Activated CD8-positive, alpha-beta memory T cell treated with anti-CD3 and anti-CD28 coated beads for 1 hour (primary cell): ENCODE measurements at places on chromosomes 4 and X.

GRCh38 chrX:134529481-134529880 is 69.5 kb downstream of the HPRT1 start:
- DNase-seq: no peak

DNA sequence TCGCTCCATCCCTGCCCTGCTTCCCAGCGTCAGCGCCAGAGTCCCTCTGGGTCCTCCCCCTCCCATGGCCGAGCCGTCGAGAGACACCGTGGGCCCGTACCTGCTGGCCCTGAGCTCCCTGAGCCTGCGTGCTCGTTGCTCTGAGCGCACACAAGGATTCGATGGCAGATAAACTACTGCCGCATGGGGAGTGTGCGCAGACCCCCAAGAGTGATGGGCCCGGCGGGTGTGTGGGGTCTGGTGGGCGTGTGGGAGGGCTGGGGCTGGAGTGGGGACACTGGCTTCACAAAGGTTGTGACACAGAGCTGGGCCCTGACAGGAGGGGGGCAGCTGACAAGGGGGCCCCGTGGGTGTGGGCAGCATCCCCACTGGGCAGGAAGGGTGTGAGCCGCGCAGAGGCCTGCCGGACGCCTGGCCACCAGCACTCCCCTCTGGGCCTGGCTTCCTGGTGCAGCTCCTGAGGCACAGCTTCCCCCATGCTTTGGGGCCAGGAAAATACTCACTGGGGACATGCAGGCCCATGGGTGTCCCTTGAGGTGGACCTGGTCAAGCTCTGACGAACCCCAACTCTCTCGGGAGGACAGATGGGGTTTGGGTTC is 4.8 kb upstream of the RGS12 start:
- no peak for DNase-seq

- DNase-seq: no peak
Observed at GRCh38 chrX:40104985-40105834, 7.5 kb upstream of the BCOR start.

DNA sequence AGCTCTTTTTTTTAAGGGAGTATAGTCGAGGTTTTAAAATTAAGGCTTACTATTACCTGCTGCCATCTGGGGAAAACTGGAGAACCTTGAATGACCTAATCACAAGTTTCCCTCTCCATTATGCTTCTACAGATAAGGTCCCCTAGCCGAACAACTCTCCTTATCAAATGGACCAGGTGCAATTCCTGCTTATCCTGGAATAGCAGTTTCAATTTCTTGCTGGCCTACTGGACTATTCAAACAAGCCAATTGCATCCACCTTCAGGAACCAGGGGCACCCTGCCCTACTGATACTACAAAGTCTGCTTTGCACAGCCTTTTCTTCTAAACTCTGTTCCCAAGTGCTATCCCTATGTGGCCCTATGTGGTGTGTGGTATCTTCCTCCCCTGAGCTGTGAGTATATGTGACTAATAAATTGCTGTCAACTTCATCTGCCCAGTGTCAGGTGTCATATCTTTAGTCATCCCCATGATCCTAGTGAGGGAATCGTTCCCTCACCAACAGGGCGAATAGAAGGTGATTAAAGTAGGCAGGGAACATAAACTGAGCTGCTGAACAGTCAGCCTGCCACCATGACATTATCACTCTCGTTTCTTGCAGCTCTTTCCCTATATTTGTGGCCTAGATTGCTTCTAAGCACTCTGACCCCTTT is 128.5 kb downstream of the ATG4A start:
- no peak for DNase-seq

- DNase-seq: no peak
Observed at GRCh38 chrX:70482300-70482699, 37.7 kb downstream of the DLG3 start.

GRCh38 chr4:137934911-137935310 is 307.2 kb downstream of the SLC7A11 start:
- no peak for DNase-seq

DNA sequence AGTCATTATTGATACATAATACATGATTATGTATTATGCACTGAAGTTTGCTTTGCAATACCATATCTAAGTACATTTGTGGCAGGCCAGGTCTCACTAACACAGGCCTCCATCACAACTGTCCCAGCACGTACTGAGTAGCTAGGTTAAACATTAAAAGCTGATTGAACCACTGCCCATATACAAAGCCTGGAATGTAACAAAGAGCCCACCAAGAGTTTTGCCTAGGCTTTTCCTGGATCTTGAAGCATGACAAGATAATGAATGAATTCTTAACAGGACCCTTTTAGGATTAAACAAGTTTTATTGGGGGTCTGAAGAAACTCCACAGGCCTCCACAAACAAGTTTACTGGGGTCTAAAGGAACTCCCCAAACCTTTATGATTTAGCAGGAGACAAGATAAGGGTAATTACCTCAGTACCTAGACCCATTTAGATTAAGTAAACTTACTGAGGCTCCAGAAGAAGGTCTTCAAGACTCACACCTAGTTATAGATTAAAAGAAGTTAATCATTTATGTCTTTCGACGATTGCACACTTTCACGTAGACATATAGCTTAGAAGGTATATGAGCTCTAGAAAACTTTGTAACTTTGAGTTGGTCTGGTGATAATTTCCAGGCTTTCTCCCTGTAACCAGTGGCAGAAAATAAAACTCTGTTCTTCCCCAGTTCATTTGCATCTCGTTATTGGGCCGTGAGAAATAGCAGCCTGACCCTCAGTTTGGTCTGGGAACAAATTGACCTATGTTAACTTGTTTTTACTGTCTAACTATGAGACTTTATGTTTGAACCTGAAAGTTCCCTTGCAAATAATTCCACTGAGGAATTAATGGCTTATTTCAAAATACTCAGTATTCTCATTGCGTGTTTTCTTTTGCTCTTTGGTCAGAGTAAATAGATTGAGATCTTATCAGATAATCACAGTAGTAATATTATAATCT is 84.8 kb downstream of the PHEX start:
- DNase-seq: no peak

GRCh38 chr4:141457653-141458052 is 178.7 kb upstream of the IL15 start:
- no peak for DNase-seq

DNA sequence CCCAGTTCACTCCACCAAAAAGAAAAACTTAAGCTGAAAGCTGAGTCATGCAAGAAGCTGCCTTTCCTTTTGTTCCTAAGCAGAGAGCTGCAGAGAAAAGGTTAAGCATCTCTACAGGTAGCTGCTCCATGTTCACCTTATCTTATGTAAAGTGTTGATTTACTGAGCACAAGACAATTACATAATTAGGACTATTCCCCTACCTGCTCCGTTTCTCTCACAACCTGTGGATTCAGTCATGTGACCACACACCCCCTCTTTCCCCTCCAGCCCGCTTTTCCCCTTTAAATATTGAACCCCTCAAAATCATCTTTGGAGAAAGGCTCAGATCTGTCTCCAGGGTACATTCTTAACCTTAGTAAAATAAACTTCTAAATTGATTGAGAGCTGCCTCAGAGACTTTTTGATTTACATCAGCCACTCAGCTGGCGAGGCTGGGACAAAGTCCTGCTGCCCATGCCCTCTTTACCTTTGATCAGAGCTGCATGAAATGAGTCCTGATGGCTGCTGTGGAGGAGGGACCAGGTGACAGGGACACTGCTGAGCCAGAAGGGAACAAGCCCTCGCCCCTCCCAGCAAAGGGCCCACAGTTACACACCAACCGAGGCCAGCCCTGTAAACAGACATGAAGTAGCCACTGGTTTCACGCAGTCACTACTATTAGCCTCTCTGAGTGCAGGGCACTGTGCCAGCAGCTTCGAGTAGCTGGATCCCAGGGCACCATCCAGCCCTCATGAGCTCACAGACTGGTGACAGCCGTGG is 53.9 kb upstream of the C4orf50 start:
- no peak for DNase-seq

GRCh38 chr4:186754976-186755375 is 31.3 kb upstream of the FAT1 start:
- DNase-seq: no peak

DNA sequence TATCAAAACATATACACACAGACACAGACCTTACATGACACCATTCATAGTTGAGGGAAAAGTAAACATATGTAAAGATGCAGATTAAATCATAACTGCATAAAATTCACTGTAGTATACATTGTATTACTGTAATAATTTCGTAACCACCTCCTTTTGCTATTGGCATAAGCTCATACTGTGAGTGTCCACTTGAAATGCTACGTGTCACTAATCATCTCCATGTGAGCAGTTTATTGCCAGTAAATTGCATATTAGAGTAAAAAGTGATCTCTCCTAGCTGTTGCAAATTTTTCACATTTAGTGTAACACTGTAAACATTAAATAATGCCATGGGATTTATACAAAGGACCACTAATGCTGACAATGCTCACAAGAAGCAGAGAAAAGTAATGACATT is 256.7 kb upstream of the GNPDA2 start:
- no peak for DNase-seq

DNA sequence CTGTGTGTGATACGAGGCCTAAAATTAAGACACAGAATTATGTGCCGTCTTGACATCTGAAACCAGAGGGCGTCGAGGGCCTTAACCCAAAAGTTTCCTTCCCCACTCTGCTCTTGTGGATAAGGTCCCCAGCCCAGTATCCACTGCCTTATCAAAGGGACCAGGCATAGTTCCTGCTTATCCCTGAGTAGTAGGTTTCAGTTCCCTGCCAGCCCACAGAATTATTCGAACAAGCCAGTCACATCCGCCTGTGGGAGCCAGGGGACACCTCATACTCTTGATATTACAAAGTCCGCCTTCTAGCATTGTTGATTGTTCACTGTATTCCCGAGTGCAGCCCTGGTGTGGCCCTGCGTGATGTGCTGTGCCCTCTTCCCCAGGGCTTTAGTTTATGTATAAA is 5.4 kb upstream of the MMRN1 start:
- no peak for DNase-seq

GRCh38 chrX:148611993-148612392 is 111.6 kb downstream of the AFF2 start:
- no peak for DNase-seq

DNA sequence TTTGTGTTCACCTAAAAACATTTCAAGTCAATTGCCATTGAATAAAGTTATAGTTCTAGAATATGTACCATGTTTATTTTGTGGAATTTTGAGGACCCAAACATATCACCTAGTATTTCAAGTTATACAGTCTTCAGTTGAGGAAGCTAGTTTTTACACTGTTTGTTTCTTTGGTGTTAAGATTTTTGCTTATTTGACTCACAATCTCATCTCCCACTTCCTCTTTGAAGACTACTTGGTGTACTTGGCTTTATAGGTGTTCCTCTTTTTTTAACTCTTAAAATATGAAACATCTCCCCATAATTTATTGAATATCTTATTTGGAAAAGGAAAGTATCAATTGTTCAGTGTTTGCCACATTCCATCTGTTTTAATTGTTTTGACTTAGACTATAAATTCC is 675.4 kb downstream of the RAPGEF2 start:
- no peak for DNase-seq

GRCh38 chr4:148834804-148835631 is 392.8 kb upstream of the NR3C2 start:
- no peak for DNase-seq

- no peak for DNase-seq
Observed at GRCh38 chr4:21664355-21664754, 284.2 kb downstream of the KCNIP4 start.

GRCh38 chrX:5726224-5726623 is 502.4 kb downstream of the NLGN4X start:
- DNase-seq: no peak

GRCh38 chr4:69617083-69617694 is 22.3 kb downstream of the UGT2A2 start:
- no peak for DNase-seq

DNA sequence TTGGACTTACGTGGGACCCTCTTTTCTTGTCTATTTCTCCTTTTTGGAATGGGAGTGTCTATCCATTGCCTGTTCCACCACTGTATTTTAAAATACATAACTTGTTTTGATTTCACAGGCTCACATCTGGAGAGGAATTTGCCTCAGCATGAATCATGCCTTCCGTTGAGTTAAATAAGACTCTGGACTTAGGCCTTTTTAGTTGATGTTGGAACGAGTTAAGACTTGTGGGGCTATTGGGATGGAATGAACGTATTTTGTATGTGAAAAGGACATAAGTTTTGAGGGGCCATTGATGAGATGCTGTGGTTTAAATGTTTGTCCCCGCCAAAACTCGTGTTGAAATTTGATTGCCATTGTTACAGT is 66.2 kb downstream of the BEX3 start:
- no peak for DNase-seq

DNA sequence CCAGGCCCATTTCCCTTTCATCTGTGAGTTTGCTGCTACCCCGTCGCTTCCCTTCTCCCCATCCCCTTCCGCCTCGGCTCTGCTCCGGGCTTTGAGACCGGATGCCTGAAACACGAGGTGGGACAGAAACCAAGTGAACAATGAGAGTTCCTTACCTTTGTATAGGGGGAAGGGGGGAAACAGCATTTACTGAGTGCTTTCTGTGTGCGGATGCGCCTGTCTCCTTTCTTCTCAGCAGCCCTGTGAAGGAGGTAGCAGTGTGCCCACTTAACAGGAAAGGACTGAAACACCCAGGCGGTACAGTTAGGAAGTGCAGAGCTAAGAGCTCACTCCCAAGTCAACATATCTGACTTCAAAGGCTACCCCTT is 43.2 kb upstream of the TMSB15B start:
- DNase-seq: no peak

GRCh38 chr4:74794382-74795010 is at the start of gene BTC:
TSS of gene BTC (minus strand) at chr4:74794523. CDS start at chr4:74794325, 198 bp downstream.
- no peak for DNase-seq

DNA sequence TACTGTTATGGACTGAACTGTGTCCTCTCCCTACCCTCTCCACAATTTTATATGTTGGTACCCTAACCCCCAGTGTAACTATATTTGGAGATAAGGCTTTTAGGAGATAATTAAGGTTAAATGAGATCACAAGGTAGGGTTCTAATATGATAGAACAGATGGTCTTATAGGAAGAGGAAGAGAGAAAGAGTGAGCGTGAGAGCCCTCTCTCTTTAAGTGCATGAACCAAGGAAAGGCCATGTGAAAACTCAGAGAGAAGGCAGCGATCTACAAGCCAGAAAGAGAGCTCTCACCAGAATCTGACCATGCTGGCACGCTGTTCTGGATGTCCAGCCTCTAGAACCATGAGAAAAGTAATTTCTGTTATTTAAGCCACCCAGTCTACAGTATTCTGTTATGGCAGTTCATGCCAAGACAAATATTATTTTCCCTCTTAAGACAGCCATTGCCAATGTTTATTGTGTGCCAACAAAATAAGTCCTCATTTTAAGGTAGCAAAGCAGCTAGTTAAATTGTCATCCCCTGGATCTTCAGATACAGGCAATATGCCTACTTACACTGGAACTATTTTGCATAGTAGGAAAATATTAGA is 336.2 kb downstream of the MID1IP1 start:
- no peak for DNase-seq
